Astrocyte (in vitro differentiated cells and primary cell): ENCODE measurements at places on chromosomes 1 and 21.

- no peak for DNase-seq
These were observed 1267.0 kb upstream of the NCAM2 start for GRCh38 chr21:19731251-19731650.

DNA sequence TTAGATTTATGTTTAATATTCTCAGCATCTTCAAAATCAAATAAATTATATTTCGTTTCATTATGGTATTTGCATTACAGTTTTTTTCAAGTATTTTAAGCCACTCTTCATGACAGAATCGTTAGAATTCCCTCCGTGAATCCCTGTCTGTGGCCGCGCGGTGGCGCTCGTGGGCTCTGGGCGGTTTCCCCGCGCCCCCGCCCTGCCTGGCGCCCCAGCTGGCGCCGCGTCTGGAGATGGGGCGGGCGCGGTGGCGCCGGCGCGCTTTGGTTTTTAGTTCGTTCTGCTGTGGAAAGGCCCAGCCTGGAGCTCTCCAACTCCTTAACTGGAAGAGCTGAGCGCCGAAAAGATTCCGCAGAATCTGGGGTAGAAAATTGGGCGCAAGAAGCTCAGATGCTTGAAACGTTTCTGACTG, 25.7 kb downstream of the PRMT2 start:
- DNase-seq, result peak; percentile 72

GRCh38 chr1:81004011-81004410, 796.7 kb upstream of the ADGRL2 start:
- DNase-seq, result no peak

- DNase-seq, result no peak
These were observed 40.8 kb upstream of the DYNLT5 start for GRCh38 chr1:66711420-66711819.
